HCT116 (cell line): ENCODE measurements at places on chromosomes 5 and 9. TPM values are rescaled to one million over a fixed set of nuclear protein-coding genes. Genes with fewer than 3 reads are reported as not detected.
A peak's percentile ranks its signal among the peaks of the same experiment; 100 is the strongest.

Gene PKD2L2
- total RNA-seq = not detected

Gene FYB1
- total RNA-seq = 0.42 TPM

Gene PTCH1
- total RNA-seq = 15.2 TPM

Gene RGS7BP
- total RNA-seq = not detected

GRCh38 chr9:21096172-21096900 is 18.6 kb upstream of the IFNB1 start:
- no peak overlapping the region for H3K4me3 ChIP-seq
- H3K27ac ChIP-seq = no peak overlapping the region
- DNase-seq = no peak
- H3K27me3 ChIP-seq = no peaks in the 10 kb centered on the region

DNA sequence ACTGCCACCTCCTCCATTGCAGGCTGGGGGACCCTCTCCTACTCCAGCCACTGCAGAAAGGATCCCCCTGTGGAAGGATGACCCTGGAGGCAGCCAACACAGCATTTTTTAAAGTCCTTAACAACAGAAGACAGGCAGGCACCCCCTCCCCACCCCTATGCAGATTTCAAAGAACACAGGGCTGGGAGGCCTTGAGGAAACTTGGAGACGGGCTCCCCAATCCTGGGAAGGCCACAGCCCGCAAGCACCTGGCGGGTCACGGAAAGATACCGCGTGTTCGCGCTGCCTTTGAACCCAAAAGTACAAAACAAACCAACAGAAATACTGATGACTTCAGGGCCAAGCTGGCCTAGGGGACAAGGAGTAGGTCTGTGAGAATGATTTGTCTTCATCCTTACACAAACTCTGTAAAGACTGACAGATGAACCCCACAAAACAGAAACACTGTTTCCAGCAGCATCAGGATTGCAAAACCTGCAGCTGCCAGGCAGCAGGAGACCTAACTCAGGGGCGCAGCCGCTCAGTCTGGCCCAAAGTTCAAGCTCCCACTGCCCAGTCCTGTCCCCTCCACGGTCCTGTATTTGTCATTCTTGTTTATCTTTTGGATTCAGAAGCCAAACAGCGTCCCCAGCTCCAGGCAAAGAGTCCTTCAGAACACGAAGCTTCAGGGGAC is 13.8 kb downstream of the VAV2 start:
- no peaks in the 10 kb centered on the region for H3K4me1 ChIP-seq
- no peak overlapping the region for H3K4me3 ChIP-seq
- no peak overlapping the region for H3K27ac ChIP-seq
- no peaks in the 10 kb centered on the region for H3K27me3 ChIP-seq
- no peaks in the 10 kb centered on the region for H3K36me3 ChIP-seq
- DNase-seq = no peak

GRCh38 chr5:51387884-51388275 is 4.6 kb downstream of the ISL1 start:
- H3K27me3 ChIP-seq = no peaks in the 10 kb centered on the region
- no peak for DNase-seq
- no peaks in the 10 kb centered on the region for H3K36me3 ChIP-seq
- H3K27ac ChIP-seq = no peak overlapping the region
- H3K4me3 ChIP-seq = no peak overlapping the region

DNA sequence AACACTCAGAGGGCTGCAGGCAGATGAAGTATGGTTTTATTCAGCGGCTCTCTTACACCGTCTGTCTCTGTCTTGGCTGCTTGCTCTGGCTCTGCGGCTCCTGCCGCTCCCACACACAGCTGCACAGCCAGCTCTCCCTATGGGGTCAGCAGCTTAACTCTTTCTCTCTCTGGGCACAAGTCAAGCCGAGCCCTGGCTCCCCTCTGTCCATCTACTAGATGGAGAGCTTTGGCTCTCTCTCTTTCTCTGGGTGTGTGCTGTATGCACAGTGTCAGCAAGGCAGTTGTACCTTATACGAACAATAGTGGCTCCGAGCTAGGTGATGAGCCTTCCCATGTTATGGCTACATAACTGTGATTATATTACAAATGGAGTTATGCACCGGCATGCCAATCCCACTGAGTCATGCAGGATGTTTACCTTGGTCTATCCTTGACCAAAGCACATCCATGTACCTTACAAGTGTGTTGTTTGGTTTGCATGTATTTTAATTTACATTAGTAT is 19.3 kb upstream of the PPP2CA start:
- H3K27ac ChIP-seq = peak overlapping the region; percentile 46
- H3K4me1 ChIP-seq = peaks cover 44% of the 10 kb centered on the region
- DNase-seq = no peak
- no peaks in the 10 kb centered on the region for H3K36me3 ChIP-seq
- H3K4me3 ChIP-seq = peak overlapping the region; percentile 55
- H3K27me3 ChIP-seq = no peaks in the 10 kb centered on the region

DNA sequence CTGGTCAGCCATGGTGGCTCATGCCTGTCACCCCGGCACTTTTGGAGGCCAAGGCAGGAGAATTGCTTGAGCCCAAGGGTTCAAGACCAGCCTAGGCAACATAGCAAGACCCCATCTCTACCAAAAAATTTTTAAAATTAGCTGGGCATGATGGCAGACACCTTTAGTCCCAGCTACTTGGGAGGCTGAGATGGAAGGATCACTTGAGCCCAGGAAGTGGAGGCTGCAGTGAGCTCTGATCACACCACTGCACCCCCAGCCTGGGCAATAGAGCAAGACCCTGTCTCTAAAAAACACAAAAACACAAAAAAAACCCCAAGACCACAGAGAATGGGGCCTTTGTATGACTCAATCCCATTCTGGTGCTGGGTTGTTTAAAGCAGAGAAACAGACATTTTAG is 44.0 kb downstream of the MED27 start:
- no peak overlapping the region for H3K4me3 ChIP-seq
- no peak for DNase-seq
- H3K27ac ChIP-seq = no peak overlapping the region
- no peaks in the 10 kb centered on the region for H3K4me1 ChIP-seq

- no peaks in the 10 kb centered on the region for H3K4me1 ChIP-seq
- H3K27ac ChIP-seq = no peak overlapping the region
- no peak overlapping the region for H3K4me3 ChIP-seq
- H3K27me3 ChIP-seq = peaks cover 26% of the 10 kb centered on the region; the same call in 1 of the 2 replicates
- DNase-seq = no peak
Observed at GRCh38 chr5:169343766-169344165, 42.8 kb upstream of the SLIT3 start.

DNA sequence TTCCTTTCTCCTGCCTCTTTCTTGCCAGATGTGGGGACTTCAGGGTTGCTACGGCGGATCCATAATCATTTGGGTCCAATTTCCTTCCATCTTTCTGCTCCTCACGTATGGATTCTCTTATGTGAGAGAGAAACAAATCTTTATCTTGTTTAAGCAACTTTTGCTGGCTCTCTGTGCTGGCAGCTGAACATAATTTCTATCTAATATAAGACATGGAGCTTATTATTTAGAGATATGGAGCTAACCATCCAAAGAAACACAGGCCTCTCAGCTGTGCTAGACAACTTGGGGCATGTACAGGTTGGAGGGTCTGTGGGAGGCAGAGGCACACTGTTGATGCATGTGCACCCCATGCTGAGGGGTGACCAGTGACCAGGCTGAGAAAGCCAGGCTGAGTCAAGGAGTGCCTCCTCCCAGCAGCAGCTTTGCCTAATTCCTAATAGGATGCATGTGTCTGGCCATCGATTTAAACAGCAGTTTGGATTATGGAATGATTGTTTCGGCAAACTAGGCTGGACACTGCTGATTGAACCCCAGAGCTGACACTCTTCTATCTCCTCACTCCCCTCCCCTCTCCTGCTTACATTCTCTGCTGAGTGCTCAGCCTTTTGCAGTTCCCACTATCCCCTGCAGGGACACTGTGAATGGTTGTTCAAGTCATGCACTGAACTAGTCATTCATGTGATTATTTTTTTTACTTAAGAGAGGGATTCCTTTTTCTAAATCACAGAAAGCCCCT is 195.8 kb downstream of the ERCC6L2 start:
- no peak overlapping the region for H3K4me3 ChIP-seq
- no peaks in the 10 kb centered on the region for H3K27me3 ChIP-seq
- H3K4me1 ChIP-seq = no peaks in the 10 kb centered on the region

DNA sequence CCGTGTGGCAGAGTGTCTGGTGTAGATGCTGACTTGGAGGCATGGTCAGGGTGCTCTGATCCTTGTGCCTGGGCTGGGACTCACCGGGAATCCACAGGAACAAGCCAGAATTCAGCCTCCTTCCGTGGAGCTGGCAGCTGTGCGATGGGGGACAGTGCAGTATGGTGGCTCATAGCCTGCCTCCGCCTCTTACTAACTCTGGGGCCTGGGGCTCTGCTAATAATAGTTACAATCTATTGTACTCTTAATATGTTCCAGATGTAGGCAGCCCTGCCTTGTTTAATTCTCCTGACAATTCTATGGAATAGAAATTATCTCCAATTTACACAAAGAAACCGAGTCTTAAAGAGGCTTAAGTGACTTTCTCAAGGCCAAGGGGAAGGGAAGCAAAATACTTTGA is 77.6 kb downstream of the PCDH1 start:
- H3K27me3 ChIP-seq = peaks cover 18% of the 10 kb centered on the region
- no peaks in the 10 kb centered on the region for H3K4me1 ChIP-seq
- H3K4me3 ChIP-seq = no peak overlapping the region
- H3K27ac ChIP-seq = no peak overlapping the region
- no peak for DNase-seq

GRCh38 chr5:14313986-14314690 is 171.0 kb downstream of the TRIO start:
- no peaks in the 10 kb centered on the region for H3K27me3 ChIP-seq
- no peaks in the 10 kb centered on the region for H3K4me1 ChIP-seq
- H3K36me3 ChIP-seq = peaks cover 32% of the 10 kb centered on the region; the same call in 1 of the 2 replicates
- no peak overlapping the region for H3K27ac ChIP-seq
- DNase-seq = no peak

GRCh38 chr5:74116266-74116665 is 490.3 kb downstream of the ARHGEF28 start:
- H3K4me3 ChIP-seq = no peak overlapping the region
- H3K4me1 ChIP-seq = no peaks in the 10 kb centered on the region
- H3K27ac ChIP-seq = no peak overlapping the region
- H3K36me3 ChIP-seq = no peaks in the 10 kb centered on the region

GRCh38 chr9:83266666-83267496 is 203.9 kb upstream of the RASEF start:
- H3K27me3 ChIP-seq = no peaks in the 10 kb centered on the region
- no peak for DNase-seq
- H3K4me1 ChIP-seq = no peaks in the 10 kb centered on the region; the same call in 1 of the 2 replicates
- H3K27ac ChIP-seq = no peak overlapping the region
- no peaks in the 10 kb centered on the region for H3K36me3 ChIP-seq

GRCh38 chr5:74415695-74416102 is 224.8 kb downstream of the ENC1 start:
- no peak overlapping the region for H3K4me3 ChIP-seq
- H3K27me3 ChIP-seq = no peaks in the 10 kb centered on the region
- H3K4me1 ChIP-seq = no peaks in the 10 kb centered on the region; the same call in 1 of the 2 replicates
- H3K36me3 ChIP-seq = no peaks in the 10 kb centered on the region
- no peak for DNase-seq

- no peaks in the 10 kb centered on the region for H3K36me3 ChIP-seq
- H3K4me3 ChIP-seq = no peak overlapping the region
- DNase-seq = no peak
Observed at GRCh38 chr9:83060556-83060955, 2.4 kb downstream of the RASEF start.

DNA sequence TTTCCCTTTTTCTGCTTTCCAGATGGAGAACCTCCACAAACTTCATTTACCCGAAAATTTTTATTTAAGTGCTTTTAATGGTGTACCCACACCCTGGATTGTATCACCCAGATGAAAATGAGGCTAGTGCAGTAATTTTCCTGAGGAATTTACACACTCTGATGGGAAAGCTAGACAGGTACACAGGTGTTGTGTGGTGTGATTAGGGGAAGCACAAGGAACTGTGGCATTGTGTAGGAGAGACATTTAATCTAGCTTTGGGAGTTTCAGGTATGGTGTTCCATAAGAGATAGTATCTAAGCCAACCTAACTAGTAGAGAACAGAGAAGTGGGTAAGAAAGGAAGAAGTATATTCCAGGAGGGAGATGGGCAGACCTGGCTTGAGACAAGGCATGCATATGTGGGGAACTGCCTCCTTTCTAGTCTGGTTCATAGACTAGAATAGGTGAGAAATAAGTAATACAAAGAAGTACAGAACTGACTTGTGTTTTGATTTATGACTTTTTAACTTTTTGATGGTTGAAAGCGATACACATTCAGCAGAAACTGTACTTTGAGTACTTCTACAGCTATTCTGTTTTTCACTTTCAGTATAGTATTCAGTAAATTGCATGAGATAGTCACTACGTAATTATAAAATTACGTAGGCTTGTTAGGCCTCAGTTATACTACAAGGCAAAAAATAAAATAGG is 22.9 kb upstream of the ROPN1L start:
- no peak for DNase-seq
- no peaks in the 10 kb centered on the region for H3K27me3 ChIP-seq
- no peak overlapping the region for H3K4me3 ChIP-seq
- H3K27ac ChIP-seq = no peak overlapping the region
- peaks cover 31% of the 10 kb centered on the region for H3K36me3 ChIP-seq

DNA sequence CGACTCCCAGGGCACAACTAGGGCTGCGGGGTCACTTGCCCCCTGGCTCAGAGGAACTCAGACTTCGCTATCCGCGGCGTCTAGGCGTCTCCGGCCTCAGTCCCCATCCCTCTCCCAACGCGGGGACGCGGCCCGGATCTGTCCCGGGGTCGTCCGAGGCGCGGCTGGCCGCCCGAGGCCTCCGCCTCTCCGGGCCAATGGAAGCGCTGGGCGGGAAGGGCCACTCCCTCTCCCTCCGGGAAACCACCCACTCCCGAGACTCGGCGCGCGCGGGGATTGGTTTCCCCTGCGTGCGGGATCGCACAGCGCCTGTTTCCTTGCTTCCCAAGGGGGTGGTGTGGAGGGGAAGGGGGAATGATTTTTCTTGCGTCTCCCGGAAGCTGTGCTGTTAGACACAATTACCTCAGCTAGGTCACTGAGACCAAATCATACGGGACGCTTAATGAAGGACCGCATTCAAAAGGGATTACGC is 38.3 kb downstream of the NR2F1 start:
- no peak overlapping the region for H3K4me3 ChIP-seq
- no peaks in the 10 kb centered on the region; the same call in 1 of the 2 replicates for H3K4me1 ChIP-seq
- H3K36me3 ChIP-seq = no peaks in the 10 kb centered on the region
- no peak overlapping the region for H3K27ac ChIP-seq

- no peak for DNase-seq
- no peak overlapping the region for H3K4me3 ChIP-seq
- H3K36me3 ChIP-seq = no peaks in the 10 kb centered on the region
- H3K27ac ChIP-seq = no peak overlapping the region
Observed at GRCh38 chr5:153517241-153517611, 26.8 kb downstream of the GRIA1 start.

- no peak overlapping the region for H3K4me3 ChIP-seq
- no peaks in the 10 kb centered on the region for H3K4me1 ChIP-seq
- H3K36me3 ChIP-seq = no peaks in the 10 kb centered on the region
- no peak overlapping the region for H3K27ac ChIP-seq
Observed at GRCh38 chr5:168701641-168702040, 122.5 kb upstream of the PANK3 start.

GRCh38 chr5:67063055-67063454 is 133.5 kb downstream of the CD180 start:
- no peaks in the 10 kb centered on the region for H3K4me1 ChIP-seq
- DNase-seq = no peak
- H3K27ac ChIP-seq = no peak overlapping the region
- no peak overlapping the region for H3K4me3 ChIP-seq
- H3K36me3 ChIP-seq = no peaks in the 10 kb centered on the region

- H3K27me3 ChIP-seq = no peaks in the 10 kb centered on the region
- no peak for DNase-seq
- H3K4me3 ChIP-seq = peak overlapping the region; percentile 60
- H3K27ac ChIP-seq = peak overlapping the region; percentile 55; the same call in 1 of the 2 replicates
- H3K4me1 ChIP-seq = no peaks in the 10 kb centered on the region; the same call in 1 of the 2 replicates
- no peaks in the 10 kb centered on the region for H3K36me3 ChIP-seq
Observed at GRCh38 chr5:51382521-51383130, 622 bp upstream of the ISL1 start.
